ENCODE measurements at places on chromosomes 12 and 14. TPM values are rescaled to one million over a fixed set of nuclear protein-coding genes. Genes with fewer than 3 reads are reported as not detected.

- DNase-seq = no peak
Observed at GRCh38 chr12:119431151-119431550, 96.6 kb downstream of the CCDC60 start.

- DNase-seq = peak; percentile 12
Observed at GRCh38 chr12:8948701-8949341, 624 bp downstream of the M6PR start.

DNA sequence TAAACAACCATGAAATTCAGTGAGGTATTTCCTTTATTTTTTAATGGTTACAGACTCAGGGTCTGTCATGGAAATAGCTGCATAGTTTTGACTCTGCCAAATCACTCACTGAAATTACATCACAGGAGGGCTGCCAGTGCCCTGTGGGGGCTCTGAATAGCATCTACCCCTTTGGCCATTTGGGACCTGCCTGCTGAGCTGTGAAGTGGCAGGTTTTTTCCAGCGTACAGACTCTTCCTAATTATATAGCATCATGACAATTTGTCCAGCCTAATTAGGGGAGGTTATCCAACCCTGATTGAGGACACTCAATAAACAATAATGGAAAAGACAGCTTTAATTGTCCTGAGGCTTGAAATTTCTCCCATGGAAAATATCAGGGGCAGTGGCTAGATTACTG, 1.8 kb upstream of the COCH start:
- no peak for DNase-seq

GRCh38 chr12:32558903-32559302, 120.2 kb upstream of the DNM1L start:
- no peak for DNase-seq

DNA sequence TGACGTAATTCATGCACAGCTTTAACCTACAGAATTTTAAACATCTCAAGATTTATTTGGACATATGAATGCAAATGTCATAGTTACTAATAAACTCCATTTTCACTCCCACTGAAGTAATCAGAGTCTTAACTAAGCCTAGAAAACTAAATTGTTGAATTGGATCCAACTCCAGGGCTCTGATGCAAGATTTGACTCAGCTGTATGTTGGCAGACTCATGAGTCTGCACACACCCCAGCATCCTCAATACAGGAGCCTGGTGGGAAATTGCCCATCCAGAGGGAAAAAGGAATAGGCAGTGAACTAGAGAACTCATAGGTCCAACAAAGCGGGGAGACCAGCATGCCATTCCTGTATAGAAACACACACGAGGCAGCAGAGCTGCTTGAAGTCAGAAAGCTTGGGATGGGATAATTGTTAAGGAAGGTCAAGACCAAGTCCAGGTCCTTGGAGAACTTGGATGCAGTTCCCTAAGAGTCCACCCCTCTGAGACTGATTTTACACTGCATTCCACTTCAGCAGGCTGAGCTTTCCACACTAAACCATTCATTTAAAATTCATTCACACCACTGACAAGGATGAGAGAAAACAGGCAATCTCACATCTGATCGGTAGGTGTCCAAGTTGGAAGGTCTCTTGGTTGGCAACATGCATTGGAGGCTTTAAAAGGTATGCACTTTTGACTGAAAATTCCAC, 14.4 kb downstream of the TMTC1 start:
- no peak for DNase-seq

DNA sequence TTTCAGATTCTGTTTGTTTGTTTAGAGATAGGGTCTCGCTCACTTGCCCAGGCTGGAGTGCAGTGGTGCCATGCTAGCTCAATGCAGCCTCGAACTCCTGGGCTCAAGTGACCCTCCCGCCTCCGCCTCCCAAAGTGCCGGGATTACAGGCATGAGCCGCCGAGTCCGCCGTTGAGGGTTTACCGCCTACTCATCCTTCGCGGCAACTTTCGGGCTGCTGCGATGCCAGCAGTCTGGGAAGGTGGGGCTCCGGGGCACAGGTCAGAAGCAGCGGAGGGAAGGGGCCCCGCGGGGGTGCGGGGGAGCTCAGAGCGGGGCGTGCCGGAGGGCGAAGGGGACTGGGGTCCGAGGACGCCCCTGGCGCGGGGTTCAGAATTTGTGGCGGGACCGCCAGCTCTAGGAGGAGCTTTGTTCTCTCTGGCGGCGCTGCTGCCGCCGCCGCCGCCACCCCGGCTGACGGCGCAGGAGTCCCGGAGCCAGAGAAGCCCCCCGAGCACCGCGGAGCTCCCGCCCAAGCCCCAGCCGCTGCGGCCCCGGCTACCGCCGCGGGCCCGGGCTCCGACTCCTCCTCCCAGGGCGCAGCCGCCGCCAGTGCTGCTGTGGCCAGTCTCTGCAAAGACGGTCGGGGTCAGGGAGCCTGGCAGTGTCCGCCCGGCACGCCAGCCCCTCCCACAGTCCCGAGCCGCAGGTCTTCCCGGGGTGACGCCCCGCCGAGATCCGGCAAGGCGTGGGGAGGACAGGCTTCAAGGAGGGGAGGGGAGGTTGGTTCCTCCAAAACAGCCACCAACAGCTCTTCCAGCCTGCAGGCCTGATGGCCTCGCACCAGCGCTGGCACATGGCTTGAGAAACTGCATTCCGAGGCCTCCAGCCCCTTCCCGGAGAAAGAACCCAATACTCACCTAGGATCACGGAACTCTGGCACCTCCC, 10.9 kb upstream of the KRT77 start:
- DNase-seq = peak; percentile 9

GRCh38 chr14:50978888-50979287, 34.6 kb upstream of the PYGL start:
- no peak for DNase-seq

DNA sequence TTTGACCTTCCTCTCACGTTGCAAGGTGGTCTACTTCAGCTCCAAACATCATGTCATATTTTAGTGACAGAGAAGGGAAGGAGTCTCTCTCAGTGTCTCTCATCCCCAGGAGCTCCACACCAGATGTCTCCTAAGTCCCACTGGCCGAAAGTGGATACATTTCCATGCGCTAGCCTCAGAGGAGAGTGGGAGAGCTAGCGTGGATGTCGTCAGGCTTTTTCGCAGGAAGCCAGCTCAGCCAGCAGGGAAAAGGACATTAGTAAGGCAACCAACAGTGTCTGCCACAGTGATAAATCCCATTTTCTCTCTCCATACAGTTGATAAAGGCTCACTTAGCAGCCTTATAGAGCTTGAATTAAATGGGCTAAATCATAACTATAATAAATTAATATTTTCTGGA, 155.7 kb downstream of the PELI2 start:
- no peak for DNase-seq

DNA sequence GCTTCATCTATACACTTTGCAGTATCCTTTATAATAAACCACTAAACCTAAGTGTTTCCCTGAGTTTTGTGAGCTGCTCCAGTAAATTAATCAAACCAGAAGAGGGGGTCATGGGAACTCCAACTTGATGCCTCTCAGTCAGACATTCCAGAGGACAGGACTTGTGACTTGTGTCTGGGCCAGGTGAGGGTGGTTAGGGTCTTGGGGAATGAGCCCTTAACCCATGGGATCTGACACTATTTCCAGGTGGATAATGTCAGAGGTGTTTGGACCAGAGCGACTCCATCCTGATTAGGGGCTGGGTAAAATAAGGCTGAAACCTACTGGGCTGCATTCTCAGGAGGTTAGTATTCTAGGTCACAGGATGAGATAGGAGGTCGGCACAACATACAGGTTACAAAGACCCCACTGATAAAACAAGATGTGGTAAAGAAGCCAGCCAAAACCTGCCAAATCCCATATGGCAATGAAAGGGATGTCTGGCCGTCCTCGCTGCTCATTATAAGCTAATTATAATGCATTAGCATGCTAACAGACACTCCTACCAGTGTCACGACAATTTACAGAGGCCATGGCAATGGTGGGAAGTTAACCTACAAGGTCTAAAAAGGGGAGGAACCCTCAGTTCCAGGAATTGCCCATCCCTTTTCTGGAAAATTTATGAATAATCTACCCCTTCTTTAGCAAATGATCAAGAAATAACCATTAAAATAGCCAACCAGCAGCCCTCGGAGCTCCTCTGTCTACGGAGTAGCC, 58.7 kb downstream of the BCAT1 start:
- no peak for DNase-seq

The POLE gene
- 167 TPM for total RNA-seq

The NOXRED1 gene
- total RNA-seq = 0.67 TPM

The PLEKHG7 gene
- not detected for total RNA-seq

The KCNMB4 gene
- 0.50 TPM for total RNA-seq

The NYNRIN gene
- total RNA-seq = 0.35 TPM

The RNASE7 gene
- not detected for total RNA-seq

The PCED1B gene
- total RNA-seq = 58.7 TPM

The SLC25A21 gene
- not detected for total RNA-seq

The RNASE4 gene
- total RNA-seq = 0.92 TPM

The EGLN3 gene
- 18.2 TPM for total RNA-seq

The CDKN3 gene
- total RNA-seq = 116 TPM
